ENCODE measurements at places on chromosomes 11 and 22.

DNA sequence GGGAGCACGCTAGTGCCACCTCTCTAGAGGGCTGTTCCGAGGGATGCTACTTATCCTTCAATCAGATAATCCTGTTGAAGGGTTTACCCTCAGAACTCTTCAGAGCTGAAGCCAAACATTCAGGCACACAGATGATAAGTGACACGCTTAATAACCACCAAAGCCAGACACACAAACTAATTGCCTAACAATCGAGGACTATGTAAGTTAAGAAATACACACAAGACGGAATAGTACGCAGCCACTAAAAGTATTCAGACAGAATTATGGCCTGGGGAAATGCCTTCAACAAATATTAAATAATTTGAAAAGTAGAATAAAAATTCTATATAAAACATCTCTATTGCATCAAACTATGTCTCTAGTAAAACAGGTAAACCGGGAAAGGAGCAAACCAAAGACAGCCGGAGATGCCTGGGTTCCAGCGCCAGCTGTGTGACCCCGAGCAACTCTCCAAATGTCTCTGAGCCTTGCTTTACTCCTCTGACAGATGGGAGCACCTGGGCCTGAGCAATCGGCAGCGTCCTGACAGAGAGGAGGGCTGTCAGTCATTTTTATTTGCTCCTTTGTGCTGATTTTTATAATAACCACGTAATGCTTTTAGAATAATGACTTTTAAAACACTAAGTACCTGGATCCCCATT is 11.3 kb downstream of the LRFN4 start:
- DNase-seq, result no peak

DNA sequence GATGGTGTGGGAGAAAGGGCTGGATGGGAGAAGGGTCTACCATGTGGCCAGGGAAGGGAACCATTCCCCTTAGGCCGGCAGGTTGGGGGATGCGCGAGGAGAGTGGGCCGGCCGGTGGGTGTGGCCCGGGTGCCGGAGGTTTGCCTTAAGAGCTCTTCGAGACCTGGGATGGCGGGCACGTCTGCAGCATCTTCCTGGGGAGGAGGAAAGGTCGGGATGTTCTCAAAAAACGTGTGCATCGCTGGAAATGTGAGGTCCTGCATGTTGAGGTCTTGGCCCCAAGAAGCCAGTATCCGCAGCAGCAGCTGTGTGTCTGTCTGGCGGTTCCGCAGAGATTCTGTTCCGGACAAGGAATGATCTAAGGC is 1.4 kb downstream of the NAV2 start:
- DNase-seq, result no peak

DNA sequence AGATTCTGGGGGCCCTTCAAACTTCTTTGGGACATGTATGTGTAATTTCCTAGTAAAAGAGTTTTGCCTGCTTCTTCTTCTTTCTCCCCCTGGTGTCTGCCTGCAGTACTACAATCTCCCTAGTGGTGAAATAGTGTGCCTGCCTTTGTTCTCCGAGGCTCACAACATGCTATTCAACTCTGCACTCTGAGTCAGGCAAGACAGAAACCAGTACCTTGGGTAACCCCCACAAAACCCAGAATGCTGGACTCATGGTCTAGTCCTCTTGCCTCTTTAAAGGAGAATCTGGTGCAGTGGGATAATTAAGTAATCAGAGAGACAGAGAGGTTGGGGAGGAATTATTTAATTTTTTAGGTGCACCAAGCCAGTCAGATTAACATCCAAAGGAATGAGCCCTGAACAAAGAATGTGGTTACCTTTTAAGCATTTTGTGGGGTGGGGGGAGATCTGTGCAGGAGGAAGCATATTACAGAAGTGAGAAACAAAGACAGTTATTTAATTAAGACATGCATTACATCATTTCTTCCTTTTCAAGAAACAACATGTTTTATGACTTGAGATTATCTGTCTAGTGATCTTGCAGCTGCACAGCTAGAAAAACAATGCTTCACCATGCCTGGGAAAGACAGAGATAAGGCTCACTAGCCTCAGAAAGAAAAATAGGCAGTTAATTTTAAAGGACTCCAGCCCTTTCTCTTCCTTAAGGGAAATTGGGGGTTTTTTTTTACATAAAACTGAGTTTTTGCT is 11.0 kb upstream of the MS4A6A start:
- DNase-seq, result no peak

DNA sequence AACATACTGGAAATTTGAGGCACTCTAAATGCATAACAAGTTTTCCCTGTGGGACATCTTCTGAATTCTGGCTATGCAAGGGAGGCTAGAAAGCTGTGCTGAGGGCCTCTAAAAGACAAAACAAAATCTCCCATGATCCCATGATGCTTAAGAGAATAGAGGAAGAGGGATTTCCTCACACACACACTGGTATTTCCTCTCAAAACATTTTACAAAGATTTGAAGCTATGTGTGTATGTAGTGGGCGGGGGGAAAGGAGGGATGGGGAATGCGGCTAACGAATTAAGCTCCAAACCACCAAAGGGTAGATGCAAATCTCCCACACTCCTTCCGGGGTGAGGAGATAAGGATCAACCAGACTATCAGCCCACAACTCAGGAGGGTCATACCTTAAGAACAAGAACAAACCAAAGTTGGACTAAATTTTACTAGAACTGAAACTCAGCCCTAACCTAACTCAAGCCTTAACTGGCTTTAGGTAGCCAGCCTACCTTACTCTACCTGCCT is 6.0 kb downstream of the OR2AT4 start:
- DNase-seq, result no peak

Data from esophagus squamous epithelium (tissue), 5 donors.